Urinary bladder (tissue), 4 donors: ENCODE measurements at places on chromosomes 4 and X. TPM values are rescaled to one million over a fixed set of nuclear protein-coding genes. Genes with fewer than 3 reads are reported as not detected.

GRCh38 chrX:119389214-119389613 lies 9.9 kb upstream of the SLC25A43 start:
- no peak for DNase-seq

The SERPINA7 gene
- polyA plus RNA-seq: 0.16 TPM

GRCh38 chrX:103864886-103865534 lies 33.0 kb upstream of the RAB9B start:
- DNase-seq: no peak

The CA5B gene
- 6.8 TPM for polyA plus RNA-seq

- no peak for DNase-seq
These were observed 50.5 kb upstream of the NDST3 start for GRCh38 chr4:117983541-117984365.

The TRO gene
- polyA plus RNA-seq: 7.2 TPM

DNA sequence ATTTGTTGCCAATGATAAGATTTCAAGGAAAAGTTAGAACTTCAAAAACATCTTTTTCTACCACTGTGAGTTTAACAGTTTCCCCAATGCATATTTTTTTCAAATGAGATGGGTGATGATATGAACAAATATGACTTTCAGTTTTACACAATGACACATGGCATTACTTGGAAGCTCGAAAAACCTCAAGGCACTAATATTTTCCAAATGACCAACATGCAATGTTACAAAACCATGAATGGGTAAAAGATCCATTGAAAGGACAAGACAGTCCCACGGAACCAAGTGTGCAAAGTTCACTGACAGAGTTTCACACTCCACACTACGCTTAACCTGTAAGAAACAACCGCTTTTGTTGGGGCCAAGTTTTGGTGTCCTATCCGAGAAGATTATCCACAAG lies 84.5 kb downstream of the CD99L2 start:
- DNase-seq: no peak

DNA sequence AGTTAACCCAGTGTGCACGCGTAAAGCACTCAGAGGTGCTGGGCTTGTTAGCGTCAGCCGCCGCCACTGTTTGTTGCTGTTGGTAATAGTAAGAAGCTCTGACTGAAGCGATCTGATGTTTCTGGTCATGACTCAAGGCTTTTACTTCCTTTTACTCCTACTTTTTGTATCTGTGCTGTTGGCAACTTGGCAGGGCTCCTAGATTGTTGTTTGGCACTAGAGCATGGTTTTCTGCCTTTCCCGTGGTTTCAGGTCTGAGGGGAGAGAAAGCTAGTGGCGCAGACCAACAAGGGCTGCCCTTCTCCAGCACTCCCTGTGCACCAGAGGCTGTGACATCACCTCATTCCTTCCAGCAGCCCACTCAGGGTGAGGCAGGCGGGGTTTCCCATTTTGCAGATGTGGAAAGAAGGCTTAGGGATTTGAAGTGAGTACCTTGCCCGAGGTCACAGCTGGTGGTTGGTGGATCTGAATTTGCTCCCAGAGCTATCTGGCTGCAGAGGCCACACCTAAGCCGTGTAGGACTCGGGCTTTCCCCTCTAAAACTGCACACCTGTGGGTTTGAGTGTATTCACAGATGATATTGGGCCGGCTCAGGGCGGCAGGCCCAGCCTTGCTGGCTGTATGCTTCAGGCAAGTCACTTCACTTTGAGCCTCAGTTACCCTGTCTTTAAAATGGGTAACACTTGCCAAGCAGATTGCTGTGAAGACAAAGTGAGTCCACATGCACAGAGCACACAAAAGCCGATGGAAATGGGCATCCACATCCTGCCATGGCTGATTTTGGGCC lies 51.2 kb upstream of the TADA2B start:
- DNase-seq: no peak

GRCh38 chr4:157219711-157220370 lies 687 bp upstream of the GRIA2 start:
- DNase-seq: no peak
